ENCODE measurements at places on chromosomes 6 and 20.

GRCh38 chr6:298233-299103 lies 6.2 kb downstream of the DUSP22 start:
- DNase-seq: no peak

DNA sequence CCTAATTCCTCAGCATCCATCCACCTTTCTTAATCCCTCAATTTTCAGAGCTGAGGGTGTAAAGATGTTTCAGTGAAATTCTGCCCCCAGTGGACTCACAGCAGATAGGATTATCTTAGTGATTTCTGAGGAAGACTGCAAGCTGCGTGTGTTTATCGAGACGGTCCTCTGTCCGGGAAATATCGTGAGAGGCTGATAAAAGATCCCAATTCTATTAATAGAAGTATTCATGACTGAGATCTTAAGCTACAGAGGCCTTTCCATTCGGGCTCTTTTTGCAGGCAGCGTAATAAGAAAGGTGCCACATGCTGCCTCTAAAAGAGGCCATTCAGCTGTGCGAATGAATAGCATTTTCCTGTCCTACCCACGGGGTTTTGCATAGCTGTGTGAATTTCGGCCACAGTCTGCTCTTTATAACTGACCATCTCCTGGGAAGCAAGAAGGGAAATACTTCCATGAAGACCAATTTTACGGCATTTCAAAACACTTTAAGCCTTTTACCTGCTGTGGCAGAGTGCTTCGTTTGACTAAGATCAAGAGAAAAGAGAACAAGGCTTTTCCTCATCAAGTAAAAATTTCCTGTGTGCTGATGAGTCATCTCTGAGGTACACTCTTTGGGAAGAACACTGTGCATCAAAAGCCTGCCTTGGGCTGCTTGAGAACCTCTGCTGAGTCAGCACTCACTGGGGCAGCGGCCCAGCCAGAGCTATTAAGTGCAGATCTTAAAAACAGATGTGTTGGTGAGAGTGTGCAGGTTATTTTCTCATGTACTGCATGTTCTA lies 208.8 kb downstream of the ARHGAP18 start:
- no peak for DNase-seq

- no peak for DNase-seq
Measured at GRCh38 chr6:1393641-1394283, 4.4 kb downstream of the FOXF2 start.

DNA sequence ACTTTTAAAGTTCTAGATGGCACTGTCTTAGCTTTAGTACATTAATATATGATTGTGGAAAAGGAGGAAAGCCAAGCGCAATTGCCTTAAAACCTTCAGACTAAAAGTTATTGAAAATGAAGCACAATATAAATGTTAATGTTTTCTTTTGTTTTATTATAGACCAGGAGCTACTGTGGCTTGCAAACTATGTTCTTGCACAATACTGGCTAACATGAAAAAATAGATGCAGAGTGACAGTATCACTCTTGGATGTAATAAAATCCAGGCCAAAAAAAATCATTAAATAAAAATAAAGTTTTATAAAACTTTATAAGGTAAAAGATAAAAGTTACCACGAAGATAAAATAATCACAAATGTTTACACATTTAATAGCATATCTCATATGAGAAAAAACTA lies 18.3 kb upstream of the PLN start:
- no peak for DNase-seq

- DNase-seq: no peak
Measured at GRCh38 chr6:90508753-90509152, 78.1 kb downstream of the MAP3K7 start.

DNA sequence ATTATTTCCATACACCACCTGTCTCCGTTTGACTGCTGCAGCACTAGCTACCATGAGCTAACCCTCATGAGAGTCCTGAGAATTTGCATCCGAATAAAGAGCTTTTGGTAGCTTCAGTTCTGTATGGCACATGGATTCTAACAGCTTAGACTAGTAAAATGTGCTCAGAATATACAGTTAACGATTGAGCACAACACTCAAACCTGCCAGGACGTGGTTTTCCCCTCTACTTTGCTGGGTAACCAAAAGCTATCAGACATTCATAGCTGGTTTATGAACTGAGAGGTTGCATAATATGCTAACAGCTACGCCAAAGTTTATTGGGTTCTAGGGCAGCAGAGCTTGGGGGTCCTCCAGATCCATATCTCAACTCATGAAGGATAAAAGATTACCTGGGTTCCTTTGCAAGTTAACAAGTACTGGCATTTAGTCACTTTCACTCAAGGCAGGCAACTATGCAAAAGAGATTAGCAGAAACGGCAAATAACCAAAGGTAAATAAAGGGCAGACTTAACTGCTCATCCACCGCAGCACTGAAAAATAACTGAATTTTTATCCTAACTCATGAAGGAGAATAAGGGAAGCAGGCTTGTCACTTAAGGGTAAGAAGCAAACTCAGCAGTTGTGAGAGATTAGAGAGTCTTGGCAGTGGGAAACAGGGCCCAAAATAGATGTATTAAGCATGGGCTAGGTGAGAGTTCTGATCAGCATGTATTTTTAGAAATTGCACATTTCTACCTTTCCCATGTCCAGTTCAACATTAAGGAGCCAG lies 29.4 kb downstream of the NUDT3 start:
- no peak for DNase-seq

DNA sequence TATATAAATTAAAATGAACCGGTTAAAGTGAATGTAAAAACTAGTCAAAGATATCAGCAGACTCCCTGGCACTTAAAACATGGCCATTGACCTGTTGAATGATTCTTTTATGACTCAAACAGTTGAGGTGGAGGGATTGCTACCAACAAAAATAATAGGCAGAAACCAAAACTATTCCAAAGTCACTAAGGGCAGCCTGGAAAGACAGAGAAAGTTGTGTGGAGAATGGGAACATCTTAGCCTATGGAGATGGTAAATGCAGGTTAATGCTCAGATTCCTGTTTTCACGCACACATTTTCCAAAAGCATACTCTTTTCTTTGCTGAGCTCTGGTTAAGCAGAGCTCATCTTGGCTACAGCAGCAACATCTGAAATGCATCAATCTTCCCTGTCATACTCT lies 553.5 kb downstream of the HACE1 start:
- no peak for DNase-seq

GRCh38 chr6:104575536-104575935 lies 284.2 kb downstream of the HACE1 start:
- DNase-seq: no peak

- DNase-seq: no peak
Measured at GRCh38 chr6:36805096-36805797, 34.0 kb downstream of the CPNE5 start.

- no peak for DNase-seq
Measured at GRCh38 chr6:78863576-78863975, 3.8 kb upstream of the IRAK1BP1 start.

DNA sequence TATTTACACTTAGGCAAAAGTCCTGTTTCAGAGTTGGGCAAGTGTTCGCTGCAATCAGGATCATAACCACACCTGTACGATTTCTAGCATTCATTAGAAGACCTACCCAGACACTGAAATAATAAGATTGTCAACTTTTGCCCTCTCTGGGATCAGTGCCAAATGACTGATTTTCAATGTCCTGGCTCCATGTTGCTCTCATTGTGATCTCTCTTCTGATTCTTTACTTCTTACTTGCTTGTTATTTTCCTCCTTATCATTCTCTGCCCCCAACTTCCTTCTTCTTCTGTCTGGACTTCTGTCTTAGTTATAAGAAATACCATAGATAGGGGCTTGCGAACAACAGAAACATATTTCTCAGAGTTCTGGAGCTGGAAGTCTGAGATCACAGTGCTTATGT lies 94.4 kb upstream of the BMP2 start:
- DNase-seq: no peak

DNA sequence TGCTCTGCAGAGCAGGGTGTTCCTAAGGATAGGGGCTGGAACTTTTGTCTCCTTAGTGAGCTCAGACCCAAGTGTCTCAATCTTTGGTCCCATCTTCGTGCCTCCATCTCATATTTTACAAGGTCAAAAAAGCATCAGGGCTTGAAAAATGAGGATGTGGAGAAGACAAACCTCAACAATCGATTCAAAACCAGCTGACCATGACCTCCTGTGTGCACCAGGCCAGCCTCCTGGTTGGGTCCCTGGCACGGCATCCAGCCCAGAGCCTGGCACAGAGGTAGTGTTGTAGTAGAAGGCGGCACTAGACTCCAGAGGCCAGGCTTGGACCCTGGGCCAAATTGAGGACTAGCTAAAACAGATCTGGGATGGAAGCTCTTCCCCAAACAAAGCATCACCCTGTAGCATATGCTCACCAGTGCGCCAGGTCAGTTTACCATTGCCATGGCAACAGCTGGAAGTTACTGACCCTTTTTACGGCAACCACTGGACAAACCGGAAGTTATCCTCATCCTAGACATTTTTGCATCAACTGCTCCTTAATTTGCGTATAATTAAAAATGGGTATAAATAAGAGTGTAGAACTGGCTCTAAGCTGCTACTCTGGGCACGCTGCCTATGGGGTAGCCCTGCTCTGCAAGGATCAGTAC lies 69.3 kb upstream of the BLCAP start:
- no peak for DNase-seq

DNA sequence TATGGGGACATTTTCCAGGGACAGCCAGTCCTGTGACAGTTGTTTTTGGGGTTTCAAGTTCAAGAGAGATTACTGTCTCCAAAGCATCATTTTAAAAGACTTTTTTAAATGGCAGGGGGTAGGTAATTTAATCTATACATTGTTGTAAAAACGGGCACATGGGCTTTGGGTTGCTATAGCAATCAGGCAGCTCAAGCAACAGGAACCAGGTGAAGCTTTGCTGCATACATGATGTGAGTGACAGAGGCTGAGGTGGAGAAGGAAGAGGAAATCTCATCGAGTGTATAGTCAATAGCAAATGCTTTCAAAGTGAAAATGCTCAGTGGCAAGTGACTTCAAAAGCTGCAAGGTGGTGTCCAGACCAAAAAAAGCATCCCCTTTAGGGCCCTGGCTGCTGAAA lies 277.4 kb upstream of the JAG1 start:
- DNase-seq: no peak

DNA sequence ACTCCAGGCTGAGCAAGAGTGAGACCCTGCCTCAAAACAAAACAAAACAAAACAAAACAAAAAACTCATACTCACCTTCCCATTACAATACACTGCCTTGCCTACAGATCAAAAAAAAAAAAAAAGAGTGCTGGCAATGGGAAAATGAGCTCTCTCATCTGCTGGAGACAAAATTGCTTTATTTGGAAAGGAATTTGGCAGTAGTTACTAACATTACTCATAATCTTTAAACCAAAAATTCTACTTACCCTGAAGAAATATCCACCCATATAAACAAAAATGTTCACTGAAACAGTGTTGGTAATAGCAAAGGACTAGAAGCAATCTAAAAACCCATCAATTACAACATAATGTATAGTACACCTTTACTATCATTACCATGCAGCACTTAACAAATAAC lies 120.4 kb downstream of the RNGTT start:
- no peak for DNase-seq

- DNase-seq: no peak
Measured at GRCh38 chr6:38593409-38593808, 46.3 kb downstream of the BTBD9 start.

GRCh38 chr20:5073660-5074231 lies 46.0 kb downstream of the PCNA start:
- no peak for DNase-seq

GRCh38 chr6:151060096-151060765 lies 179.5 kb upstream of the AKAP12 start:
- no peak for DNase-seq

GRCh38 chr6:94052749-94053148 lies 633.4 kb upstream of the EPHA7 start:
- no peak for DNase-seq

GRCh38 chr20:46983466-46983865 lies 88.8 kb downstream of the EYA2 start:
- no peak for DNase-seq

DNA sequence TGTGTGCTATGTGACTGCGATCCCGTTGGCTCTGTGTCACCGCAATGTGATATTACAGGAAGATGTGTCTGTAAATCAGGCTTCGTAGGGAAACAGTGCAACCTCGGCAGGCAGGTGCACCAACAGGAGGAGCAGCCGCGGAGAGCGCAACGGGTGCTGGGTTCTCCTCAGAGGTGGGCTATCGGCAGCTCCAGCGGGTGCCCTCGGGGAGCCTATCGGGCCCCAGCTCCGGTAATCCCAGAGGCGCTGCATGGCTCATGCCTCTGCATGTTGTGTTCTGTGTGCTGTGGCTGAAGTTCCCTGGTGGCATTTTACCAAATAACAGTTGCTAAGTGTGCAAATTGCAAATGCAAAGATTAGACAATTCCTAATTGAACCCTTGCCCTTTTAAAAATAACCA lies 409.9 kb downstream of the LAMA2 start:
- DNase-seq: no peak

DNA sequence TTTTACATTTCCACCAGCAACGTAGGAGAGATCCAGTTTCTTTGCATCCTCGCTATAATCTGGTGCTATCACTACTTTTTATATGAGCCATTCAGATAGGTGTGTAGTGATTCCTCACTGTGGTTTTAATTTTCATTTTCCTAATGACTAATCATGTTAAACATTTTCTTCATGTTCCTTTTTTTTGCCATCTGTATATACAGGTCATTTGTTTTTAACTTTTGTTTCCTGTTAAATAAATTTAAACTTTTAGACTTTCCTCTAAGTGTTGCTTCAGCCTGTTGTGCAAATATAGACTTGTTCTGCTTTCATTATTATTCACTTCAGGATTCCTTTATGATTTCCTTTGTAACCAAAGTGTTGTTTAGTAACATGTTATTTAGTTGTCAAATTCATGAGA lies 697.4 kb downstream of the PTPRT start:
- no peak for DNase-seq

DNA sequence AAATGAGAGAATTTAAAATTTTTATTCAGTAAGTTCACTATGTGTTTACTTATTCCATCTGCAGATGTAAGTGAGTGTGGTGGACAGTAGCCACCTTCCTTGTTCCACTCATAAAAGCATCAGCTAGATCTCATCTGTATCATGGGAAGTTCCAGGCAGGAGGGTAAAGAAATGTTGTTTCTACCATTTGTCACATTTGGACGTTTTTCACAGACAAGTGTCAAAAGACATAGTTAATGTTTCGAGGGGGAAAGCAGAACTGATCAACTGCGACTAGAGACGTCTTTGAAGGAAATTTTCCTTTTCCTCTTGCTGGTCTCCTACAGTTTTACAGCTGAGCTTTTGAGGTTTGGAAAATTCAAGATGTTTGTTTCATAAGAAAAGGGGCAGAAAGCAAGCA lies 55.9 kb upstream of the ISM1 start:
- no peak for DNase-seq

DNA sequence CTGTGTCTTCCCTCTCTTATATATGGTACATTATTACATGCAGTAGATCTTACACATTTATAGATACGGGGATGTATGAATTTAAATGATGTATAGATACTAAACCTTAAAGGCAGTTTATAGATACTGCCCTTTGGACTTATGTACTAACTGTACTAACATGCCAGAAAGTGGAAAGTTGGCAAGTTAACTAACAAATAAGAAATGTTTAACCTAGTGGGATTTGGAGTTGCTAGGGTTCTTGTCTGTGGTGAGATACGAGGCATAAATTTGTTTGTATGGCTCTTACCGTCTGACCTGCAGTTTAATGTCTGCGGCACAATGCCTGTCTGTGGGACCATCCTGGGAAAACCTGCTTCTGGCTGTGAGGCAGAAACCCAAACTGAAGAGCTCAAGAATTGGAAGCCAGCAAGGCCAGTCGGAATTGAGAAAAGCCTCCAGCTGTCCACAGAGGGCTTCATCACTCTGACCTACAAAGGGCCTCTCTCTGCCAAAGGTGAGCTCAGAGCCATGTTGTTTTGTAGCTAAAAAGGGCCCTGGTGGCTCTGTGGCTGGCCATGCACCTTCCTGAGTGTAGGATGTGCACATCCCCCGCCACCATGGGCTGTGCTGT lies 62.9 kb upstream of the SLC22A1 start:
- DNase-seq: no peak

- no peak for DNase-seq
Measured at GRCh38 chr20:38985603-38986170, 23.5 kb downstream of the DHX35 start.
